A673 (cell line): ENCODE measurements at places on chromosomes 11 and 22.

GRCh38 chr11:70601861-70602538 is 203.7 kb downstream of the CTTN start:
- no peak for DNase-seq

GRCh38 chr22:49948116-49948957 is 12.2 kb upstream of the PIM3 start:
- no peak for DNase-seq

DNA sequence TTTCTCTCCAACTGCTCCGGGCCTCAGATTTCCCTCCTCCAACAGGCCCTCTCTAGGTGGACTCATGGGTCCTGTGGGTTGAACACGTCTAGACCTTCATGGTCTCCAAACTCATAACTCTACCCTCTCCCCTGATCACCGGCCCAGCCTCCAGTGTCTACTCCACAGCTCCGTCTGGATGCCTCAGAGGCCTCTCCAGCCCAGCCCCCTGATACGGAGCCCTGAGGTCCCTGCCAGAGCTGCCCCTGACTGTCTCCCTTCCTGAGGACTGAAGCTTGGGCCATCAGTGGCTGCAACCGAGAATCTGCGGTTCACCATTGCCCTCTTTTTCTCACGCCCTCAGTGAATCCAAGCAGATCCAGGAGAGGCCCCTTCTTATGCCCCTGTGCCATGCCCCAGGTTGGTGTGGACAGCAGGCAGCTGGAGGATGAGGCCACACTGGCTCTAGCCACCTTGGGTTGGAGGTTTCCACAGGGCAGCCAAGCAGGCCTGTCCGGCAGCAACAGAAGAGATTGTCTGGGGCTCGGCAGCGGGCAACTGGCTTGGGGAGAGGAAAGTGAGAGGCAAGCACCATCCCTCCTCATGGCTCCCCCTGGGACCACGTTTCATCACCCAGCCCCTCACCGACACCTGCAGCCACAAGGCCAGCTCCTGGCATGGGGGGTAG is 104.6 kb upstream of the FGF3 start:
- no peak for DNase-seq

GRCh38 chr11:86812981-86813380 is 12.6 kb downstream of the PRSS23 start:
- DNase-seq, result no peak

- peak; percentile 35 for DNase-seq
Measured at GRCh38 chr11:82765466-82766034, 31.9 kb upstream of the FAM181B start.

GRCh38 chr11:79249295-79249993 is 191.4 kb downstream of the TENM4 start:
- no peak for DNase-seq

DNA sequence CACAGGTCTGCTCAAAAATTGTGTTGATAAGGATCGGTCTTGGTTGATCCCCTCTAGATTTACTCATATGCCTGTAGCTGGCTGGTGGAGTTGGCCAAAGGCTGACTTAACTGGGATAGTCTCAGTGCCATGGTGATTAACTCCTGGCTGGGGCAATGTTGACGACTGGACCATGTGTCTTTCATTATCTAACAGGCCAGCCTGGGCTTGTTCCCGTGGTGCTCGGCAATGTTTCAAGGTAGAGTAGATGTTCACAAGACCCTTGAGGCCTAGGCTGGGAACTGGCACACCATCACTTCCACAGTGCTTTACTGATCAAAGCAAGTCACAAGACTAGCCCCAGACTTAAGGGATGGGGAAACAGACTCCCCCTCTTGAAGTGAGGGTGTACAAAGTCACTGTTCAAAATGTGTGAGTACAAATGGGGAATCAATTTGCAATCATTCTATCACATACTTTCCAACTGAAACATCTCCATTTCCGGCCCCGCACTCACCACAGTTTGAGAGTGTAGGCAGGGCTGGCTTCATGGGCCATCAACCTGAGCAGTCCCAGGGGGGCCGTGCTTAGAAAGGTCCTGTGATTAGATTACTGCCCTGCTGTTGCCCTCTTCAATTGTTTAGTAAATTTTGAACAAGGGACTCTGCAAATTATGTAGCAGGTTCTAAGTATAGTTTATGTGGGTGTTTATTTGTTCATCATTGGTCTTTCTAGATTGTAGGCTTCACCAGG is 240.8 kb downstream of the NELL1 start:
- DNase-seq, result no peak
